ENCODE measurements at places on chromosomes 12 and 14. TPM values are rescaled to one million over a fixed set of nuclear protein-coding genes. Genes with fewer than 3 reads are reported as not detected.
A peak's percentile ranks its signal among the peaks of the same experiment; 100 is the strongest.

GRCh38 chr12:28550757-28551704 lies 360.8 kb downstream of the CCDC91 start:
- peak; percentile 23 for DNase-seq

Gene PDE6H
- not detected for total RNA-seq

DNA sequence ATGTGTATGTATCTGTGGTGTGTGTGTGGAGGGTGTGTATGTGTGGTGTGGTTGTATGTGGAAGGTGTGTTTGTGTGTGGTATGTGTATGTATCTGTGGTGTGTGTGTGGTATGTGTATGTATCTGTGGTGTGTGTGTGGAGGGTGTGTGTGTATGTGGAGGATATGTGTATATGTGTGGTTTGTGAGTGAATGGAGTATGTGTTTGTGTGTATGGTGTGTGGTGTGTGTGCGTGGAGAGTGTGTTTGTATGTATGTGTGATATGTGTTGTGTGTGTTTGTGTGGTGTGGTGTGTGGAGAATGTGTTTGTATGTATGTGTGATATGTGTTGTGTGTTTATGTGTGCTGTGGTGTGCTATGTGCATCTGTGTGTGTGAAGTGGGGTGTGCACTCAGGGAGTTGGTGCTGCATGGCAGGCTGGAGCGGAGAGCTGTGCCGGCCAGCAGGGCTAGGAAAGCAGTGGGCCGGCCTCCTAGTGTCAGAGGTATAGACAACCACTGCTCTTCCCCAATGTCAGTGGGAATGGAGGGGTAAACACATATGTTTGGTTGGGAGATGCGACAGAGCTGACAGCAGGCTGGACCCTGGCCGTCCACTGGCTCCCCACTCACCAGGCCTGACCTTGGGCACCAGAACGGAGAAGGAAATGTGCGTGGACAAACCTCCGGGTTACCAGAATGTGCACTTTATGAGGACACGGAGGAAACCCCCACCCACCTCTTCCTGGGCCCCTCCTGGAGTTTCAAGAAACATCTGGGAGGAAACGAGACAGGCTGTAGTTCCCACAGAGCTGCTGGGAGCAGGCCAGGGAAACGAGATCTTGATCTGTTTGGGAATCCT lies 60.7 kb downstream of the CLMN start:
- DNase-seq: no peak

- DNase-seq: no peak
Measured at GRCh38 chr12:50013361-50014147, 11.7 kb downstream of the RACGAP1 start.

GRCh38 chr12:84075991-84076390 lies 836.6 kb downstream of the SLC6A15 start:
- DNase-seq: no peak

DNA sequence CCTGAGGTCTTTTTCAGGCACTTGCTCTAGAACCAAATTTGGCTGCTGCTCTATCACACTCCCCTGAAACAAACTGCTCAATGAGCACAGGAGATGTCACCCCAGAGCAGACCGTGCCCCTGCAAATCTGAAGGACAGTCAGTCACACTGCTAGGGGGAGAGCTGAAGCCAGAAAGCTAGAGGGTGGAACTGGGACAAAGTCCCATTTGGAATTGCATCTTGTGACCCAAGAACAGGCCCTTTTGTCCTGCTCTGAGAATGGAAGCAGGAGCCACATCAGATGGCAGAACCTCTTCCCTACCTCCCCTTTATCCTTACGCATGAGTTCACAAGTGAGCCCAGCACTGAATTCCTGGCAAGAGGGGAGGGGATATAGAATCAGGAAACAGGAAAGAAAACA lies 64.7 kb downstream of the MAP3K9 start:
- DNase-seq: no peak

Gene PTPRB
- 1.1 TPM for total RNA-seq

Gene TC2N
- total RNA-seq: 0.53 TPM

DNA sequence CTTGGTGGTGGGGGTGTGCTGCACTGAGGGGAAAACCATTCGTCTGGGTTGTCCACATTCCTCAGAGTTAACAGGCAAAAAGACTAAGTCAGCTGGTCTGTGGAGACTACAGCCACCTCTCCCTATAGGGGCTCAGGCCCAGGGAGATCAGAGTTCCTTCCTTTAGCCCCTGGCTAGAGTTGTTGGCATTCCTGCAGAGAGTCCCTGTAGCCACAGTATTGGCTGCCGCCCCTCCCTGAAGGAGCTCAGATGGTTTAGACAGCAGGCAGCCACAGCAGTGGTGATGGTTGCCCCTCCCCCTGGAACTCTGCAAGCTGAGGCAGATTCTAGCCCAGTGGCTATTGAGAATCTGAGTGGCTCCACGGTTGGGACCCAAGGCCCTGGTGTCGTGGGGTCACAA lies 1072.5 kb upstream of the ATXN7L3B start:
- DNase-seq: no peak

All from MG63 (cell line).